ENCODE measurements at places on chromosomes 16 and 17.

- DNase-seq: no peak
Observed at GRCh38 chr17:77068915-77069314, 71.9 kb upstream of the SEC14L1 start.

- DNase-seq: no peak
Observed at GRCh38 chr16:4064950-4065352, 51.3 kb downstream of the ADCY9 start.

GRCh38 chr16:51180719-51181502 lies 29.8 kb upstream of the SALL1 start:
- no peak for DNase-seq

- no peak for DNase-seq
Observed at GRCh38 chr17:72193391-72194106, 72.7 kb downstream of the SOX9 start.

DNA sequence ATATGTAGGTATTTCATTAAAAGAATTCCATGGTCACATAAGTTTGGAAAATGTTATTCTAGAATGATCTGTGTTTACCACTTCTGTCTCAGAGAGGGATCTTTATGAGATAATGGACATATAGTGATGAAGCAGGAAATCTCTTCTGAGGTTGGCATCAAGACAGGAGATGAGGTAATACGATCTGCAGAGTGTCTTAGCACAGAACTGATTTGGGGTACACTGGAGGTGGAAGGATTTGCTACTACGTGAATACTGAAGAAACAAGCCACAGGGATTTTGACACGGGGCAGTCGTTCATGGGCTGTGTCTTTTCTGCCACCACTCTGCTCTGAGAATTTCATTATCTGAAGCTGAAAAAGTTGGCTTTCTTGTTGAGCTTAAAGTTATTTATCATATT lies 5.5 kb downstream of the CBFB start:
- DNase-seq: no peak

Data from NCI-H1048 (cell line).